ENCODE measurements at places on chromosomes 2 and 18.

DNA sequence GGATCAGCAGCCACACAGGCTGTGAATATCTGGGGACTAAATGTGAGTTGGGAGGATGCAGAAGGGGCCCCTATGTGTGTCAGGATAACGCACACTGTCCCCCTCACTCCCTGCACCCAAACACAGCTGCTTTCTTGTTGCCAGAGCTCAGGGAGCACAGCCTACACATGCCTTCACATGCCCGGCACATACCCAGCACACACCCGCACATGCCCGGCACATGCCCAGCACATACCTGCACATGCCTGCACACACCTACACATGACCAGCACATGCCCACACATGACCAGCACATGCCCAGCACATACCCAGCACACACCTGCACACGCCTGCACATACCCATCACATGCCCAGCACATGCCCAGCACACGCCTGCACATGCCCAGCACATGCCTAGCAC, 75.6 kb downstream of the TPO start:
- peak; percentile 32 for DNase-seq

- no peak for DNase-seq
These were observed 55.6 kb downstream of the SP110 start for GRCh38 chr2:230164139-230164538.

- no peak for DNase-seq
These were observed 142.2 kb downstream of the DYSF start for GRCh38 chr2:71595569-71595968.

DNA sequence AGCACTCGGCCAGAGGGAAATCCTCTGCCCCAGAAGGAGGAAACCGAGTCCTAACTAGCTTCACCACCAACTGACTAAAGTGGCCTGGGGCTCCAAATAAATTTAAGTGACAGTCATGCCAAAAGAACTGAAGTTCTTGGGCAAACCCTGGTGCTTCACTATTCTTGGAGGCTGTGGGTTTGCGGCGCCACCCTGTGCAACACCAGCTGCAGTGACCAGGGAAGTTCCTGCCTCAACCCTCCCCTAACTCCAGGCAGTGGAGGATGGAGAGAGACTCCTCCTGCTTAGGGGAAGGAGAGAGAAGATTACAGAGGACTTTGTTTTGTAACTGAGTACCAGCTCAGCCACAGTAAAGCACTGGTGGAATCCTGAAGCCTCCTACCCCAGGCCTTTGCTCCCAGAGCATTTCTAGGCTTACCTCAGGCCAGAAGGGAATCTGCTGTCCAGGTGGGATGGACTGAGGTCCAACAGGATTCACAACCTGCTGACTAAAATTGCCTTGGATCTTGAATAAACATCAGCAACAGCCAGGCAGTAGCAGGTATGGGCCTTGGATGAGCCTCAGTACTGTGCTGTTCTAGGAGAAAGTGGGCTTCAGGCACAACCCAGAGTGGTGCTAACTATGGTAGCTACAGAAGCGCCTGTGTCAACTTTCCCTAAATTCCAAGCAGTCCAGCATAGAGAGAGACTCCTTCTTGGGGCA, 29.4 kb upstream of the BMP10 start:
- DNase-seq: no peak
